NCI-H1694 treated with DMSO at 0.1 percent for 48 hours (cell line): ENCODE measurements at places on chromosomes 7 and 10.
A peak's percentile ranks its signal among the peaks of the same experiment; 100 is the strongest.

GRCh38 chr10:17455015-17455520 is 673 bp upstream of the ST8SIA6 start:
- no peak for DNase-seq

- no peak for DNase-seq
These were observed 49.9 kb downstream of the SORCS3 start for GRCh38 chr10:104690959-104691358.

GRCh38 chr7:122383934-122384333 is 79.4 kb upstream of the FEZF1 start:
- DNase-seq: no peak

DNA sequence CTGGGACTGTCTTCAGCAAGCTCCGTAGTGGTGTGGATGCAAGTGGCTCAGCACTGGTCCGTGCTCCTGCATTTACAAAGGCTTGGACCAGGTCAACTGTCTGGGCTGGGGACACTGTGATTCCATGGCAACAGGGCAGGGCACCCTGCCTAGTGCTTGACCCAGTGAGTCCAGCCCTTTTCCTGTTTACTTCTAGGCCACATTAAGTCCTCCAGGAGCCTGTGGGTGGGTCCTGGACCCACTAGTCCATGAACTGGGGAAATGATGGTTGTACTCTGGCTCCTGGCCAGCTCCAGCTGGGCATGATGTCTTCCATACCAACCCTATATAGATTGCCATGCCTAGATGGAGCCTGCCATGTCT is 152.0 kb downstream of the RPS24 start:
- no peak for DNase-seq

DNA sequence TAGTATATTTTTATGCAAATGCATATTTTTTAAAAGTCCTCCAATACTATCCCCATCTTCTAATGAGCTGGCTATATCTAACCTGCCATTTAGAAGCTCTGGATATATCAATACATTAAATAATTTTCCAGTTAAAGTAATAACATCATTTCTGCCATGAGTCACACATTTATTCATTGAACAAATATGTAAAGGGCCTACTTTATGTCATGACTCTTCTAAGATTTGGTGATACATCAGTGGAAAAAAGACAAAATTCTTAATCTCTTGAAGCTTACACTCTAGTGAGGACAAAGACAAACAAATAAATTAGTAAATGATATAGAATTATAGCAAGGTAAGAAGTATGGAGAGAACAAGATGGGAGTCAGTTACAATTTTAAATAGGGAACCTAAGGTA is 716.8 kb upstream of the LRRTM3 start:
- no peak for DNase-seq

GRCh38 chr7:129800901-129801300 is 151.9 kb downstream of the UBE2H start:
- DNase-seq: no peak

- DNase-seq: no peak
These were observed 24.9 kb downstream of the STEAP4 start for GRCh38 chr7:88281749-88282148.

DNA sequence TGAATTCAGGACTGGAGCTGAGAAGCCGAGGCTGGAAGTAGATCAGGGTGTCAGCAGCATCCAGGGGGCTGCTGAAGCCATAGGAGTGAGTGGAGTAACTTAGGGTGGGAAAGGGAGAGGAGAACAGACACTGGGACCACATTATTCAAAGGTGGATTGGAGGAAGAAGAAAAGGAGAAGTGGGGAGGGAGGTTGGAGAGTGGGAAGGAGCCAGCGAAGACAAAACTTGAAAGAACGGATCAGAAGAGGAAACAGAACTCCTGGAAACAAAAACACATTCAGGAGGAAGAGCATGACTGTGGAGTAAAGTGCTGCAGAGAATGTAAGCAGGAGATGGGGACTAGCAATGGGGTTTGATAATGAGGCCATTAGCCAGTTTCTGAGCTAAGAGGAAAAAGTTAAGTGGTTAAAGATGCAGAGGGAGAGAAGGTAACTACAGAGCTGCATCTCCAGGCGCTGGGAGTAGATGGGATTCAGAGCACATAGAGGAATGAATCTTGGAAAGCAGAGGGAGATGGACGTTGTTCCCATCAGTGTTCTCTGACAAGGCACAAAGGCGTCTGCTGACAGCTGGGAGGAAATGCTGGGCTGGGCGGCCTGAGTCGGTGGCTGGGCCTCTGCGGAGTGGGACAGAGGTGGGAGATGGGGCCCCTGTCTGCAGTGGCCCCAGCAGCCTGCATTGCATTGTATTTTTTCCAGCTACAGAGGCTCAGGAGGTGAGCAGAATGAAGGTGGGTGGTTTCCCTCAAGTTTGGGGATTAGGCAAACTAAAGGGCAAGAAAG is 63.1 kb upstream of the LEP start:
- no peak for DNase-seq

DNA sequence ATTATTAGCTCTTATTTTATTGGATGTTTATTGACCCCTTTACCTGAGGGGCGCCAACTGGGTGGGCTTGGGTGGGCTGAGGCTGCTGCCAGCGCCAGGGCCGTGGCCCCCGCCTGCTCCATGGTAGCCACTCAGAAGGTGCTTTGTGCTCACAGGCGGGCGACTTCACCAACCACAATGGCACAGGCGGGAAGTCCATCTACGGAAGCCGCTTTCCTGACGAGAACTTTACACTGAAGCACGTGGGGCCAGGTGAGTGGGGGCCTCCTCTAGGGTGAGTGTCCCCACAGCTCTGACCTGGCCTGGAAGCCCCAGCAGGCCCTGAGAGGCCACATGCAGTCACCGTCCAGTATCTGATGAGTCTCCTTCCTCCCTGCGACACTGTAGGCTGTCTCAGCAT is 4.1 kb downstream of the PPIF start:
- DNase-seq: no peak

GRCh38 chr7:70667406-70667805 is 464.5 kb upstream of the GALNT17 start:
- no peak for DNase-seq

- no peak for DNase-seq
These were observed 83.9 kb downstream of the PIP4K2A start for GRCh38 chr10:22630234-22631174.

- DNase-seq: no peak
These were observed 103.9 kb downstream of the PPP1R9A start for GRCh38 chr7:95011146-95011928.

GRCh38 chr10:52249850-52250395 is 64.2 kb upstream of the DKK1 start:
- no peak for DNase-seq

DNA sequence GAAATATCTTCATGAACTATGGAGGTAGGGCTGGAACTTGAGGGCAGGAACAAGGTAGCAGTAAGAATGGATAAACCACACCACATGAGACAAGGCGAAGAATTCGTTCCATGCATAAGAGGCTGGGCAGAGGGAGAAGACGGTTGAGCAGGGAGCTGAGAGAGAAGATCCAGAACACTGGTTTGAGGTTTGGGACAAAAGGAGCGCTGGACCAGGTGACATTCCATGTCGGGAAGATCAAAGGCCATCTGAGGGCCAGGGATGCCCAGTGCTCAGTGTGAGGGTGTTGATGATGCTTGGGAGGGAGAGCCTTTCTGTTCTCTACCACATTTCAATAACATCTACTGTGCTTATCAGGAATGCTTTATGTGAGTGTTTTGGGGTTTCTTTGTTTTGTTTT is 52.8 kb downstream of the WIPF3 start:
- no peak for DNase-seq

GRCh38 chr7:117319181-117319580 is 3.7 kb downstream of the WNT2 start:
- no peak for DNase-seq

- no peak for DNase-seq
These were observed 5.0 kb downstream of the ZRANB1 start for GRCh38 chr10:124946945-124947344.

GRCh38 chr10:76436401-76436811 is 1005.0 kb downstream of the LRMDA start:
- DNase-seq: no peak

DNA sequence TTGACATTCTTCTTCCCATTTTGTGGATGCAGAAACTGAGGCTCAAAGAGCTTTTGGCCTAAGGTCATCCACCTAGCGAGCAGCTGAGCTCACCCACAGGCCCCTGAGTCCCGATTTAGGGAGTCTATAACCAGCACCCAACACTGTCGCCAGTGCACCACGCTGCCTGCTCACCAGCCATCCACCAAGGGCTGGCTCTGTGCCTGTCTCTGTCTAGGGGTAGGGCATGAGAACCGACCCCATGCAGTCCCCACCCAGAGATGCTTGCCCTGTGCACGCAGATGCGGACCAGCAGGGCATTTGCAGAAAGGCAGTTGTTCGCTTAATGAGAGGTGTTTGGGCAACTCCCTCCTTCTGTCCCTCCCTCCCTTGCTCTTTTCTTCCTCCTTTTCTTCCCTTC is 97.2 kb downstream of the GRK5 start:
- no peak for DNase-seq

GRCh38 chr7:86904949-86905834 is 154.3 kb downstream of the ELAPOR2 start:
- peak; percentile 3 for DNase-seq

GRCh38 chr7:158650821-158651225 is 53.8 kb downstream of the NCAPG2 start:
- no peak for DNase-seq

DNA sequence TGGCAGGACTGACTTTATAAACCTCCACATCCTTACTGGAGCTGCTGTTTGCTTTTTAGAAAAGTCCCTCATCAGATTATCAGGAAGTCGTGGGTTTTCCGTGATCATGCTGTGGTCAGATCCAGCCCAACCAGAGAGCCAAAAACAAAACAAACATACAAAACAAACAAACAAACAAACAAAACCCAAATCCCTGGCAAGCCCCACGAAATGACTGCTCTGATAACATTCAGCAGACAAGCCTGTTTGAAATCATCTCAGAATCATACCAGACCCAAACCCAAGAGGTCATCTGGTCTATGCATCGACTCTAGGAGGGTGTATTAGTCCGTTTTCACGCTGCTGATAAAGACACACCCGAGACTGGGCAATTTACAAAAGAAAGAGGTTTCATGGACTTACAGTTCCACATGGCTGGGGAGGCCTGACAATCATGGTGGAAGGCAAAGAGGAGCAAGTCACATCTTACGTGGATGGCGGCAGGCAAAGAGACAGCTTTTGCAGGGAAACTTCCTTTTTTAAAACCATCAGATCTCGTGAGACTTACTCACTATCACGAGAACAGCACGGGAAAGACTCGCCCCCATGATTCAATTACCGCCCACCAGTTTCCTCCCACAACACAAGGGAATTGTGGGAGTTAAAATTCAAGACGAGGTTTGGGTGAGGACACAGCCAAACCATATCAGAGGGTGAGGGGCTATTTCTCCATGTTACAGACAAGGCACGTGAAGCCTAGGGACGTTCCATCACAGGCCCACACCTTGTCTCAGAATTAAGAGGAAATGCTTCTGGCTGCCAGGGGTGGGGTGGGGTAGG is 85.7 kb downstream of the PARP12 start:
- no peak for DNase-seq

DNA sequence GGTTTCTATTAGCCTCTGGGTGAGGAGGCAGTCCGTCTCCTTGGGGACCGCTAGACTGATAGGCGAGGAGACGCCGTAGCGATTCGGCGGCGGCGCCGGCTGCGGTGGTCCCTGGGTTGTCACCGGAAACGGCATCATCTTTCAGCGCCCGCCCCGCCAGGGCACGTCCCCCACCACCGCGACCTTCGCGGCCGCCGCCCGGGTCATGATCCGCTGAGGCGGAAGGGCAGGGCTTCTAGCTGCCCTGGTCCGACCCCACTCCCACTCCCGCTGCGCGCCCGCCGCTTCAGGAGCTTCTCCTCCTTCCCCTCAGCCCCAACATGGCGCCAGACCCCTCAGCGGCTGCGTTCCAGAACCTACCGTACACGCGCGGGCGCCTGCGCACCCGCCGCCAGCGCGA is at the start of gene PAPOLB:
Gene PAPOLB (minus strand): TSS at position 358 of the 400 bp plus-strand sequence. CDS start 220 bp downstream, at position 138.
- DNase-seq: no peak

- no peak for DNase-seq
These were observed 10.0 kb upstream of the DUSP5 start for GRCh38 chr10:110487411-110488331.

GRCh38 chr7:74542558-74543117 is 88.9 kb downstream of the GTF2IRD1 start:
- peak; percentile 76 for DNase-seq

- DNase-seq: no peak
These were observed 1.8 kb downstream of the SLC12A9 start for GRCh38 chr7:100854146-100854895.

- DNase-seq: no peak
These were observed 20.4 kb downstream of the SH2B2 start for GRCh38 chr7:102306916-102307677.

DNA sequence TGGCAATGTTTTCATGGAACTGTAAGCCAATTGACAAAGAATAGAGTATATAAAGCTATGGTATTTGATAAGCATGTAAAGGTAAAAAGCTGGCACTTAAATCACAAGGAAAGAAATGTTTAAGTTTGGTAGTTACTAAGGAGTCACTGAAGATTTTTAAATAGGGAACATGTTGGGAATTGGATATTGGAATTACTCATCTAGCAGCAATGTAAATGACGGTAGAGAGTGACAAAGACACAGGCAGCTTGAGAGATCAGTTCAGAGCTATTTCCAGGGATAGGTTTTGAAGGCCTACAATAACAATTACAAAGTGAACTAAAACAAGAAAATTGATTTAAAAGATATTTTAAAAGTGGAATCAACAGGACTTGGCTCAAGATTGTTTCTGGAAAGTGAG is 36.8 kb downstream of the SP8 start:
- no peak for DNase-seq

GRCh38 chr7:11623093-11623678 is 208.8 kb downstream of the THSD7A start:
- no peak for DNase-seq

- DNase-seq: no peak
These were observed 286.1 kb upstream of the C7orf33 start for GRCh38 chr7:148304456-148304855.

DNA sequence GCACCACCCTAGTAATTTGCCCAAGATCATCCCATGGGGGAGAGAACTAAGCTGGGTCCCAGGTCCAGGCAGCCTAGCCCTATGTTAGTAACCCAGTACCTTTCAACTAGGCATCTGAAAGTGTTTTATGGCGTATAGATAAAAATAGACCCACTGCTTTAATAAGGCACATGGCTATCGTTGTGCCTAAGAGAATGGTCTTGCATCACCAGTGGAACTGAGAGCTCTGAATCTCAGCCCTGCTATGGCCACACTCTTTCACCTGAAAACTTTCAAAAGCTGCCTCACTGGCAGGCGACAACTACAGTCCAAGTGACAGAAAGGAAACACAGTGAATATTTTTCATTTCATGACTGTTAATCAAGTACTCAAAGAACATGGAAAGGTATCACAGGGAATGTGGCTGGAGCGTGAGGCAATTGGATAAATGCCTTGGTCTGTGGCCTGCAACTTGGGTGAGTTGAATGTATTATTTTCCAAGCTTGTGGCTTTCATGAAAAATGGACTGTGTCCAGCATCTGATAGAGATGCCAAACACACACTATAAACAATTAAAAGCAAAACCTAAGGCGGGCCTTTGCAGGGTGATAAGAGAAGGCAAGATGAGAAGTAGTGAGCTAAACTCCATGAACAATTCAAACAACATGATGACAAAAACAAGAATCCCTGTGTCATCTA is 18.0 kb upstream of the SFMBT2 start:
- no peak for DNase-seq
